ENCODE measurements at places on chromosomes 3 and 15.
A peak's percentile ranks its signal among the peaks of the same experiment; 100 is the strongest.

GRCh38 chr3:172077197-172077757 is 37.9 kb downstream of the FNDC3B start:
- no peak for DNase-seq

DNA sequence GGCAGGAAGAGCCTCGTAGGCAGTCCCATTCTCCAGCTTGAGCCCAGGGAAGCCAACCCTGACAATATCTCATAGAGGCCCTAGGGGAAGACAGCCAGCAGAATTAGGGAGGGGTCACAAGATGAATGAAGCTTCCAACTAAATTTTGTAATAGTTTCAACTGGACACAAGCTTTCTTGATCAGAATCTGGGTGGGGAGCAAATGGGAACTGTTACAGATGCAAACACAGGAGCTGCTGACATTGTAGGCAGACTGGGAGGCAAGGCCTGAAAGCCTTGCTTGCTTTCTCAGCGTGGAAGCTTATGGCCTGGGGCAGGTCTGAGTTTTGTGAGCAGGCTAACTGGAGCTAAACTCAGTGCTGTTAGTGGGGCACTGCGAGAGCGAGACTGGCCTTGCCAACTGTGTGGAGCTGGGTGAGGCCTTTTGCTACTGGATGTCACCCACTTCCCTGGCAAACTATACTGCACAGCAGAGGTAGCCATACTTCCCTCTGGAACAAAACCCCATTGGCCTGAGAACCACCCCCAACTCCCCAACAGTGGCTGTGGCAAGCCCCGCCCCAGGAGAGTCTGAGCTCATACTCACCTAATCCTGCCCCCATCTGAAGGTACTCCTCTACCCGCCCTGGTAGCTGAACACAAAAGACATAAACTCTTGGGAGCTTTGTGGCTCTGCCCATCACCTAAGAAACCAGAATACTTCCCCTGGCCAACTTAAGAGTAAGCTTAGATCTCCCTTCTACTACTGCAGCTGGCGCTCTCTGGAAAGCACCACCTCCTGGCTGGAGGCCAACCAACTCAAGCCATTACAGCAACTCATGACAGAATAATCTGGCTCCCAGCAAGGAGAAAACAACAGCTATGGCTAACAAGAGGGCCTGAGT is 42.9 kb downstream of the CFAP20DC start:
- no peak for DNase-seq

- DNase-seq = no peak
These were observed 36.3 kb upstream of the PPM1L start for GRCh38 chr3:160719710-160720109.

DNA sequence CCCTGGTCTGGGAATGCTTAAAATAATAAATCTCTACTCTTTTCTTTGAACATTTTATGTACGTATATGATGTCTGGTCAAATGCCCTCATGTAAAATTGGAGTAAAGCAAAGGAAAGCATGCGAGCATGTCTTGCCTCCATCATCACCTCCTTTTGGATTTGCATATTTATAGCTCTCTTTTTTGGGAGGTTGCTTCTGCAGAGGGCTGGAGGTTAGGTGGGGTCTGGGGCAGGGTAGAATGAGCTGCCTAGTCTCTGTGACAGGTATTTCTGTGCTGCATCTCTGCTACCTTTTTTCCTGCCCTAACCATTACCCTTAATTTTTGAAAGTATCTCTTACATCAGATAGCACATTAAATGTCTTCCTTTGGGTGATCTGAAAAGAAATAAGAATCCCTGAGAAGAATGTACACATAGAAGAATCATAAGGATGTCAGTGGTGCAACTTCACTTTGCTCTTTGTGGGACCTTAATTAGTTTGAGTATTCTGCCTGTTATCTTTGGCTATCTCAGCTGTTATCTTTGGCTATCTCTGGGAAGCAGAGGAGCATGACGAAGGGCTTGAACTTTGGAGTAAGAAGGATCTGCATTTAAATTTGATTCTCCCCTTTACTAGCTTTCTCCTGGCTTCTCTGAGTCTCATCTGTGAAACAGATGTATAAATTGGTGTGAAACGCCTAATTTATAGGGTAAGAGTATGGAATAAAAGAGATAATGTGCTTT is 40.2 kb downstream of the PPM1L start:
- DNase-seq = no peak

DNA sequence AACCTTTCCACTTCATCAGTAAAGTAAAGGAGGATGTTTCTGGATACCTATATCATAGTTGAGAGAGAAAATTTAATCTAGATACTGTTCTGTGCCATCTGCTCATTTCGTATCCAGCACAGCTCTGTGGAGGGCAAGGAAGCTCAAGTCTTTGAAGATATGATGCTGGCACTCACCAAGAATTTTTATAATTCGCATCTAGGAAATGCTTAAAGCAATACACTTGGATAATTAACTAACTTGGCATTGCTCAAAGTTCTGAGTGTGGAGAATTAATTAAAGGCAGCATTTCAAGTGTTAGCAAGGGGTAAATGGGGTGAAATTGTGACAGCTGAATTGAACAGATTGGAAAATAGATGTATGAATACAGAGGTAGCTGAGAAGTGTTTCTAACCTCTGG is 213.2 kb downstream of the KCNMB2 start:
- DNase-seq = no peak

DNA sequence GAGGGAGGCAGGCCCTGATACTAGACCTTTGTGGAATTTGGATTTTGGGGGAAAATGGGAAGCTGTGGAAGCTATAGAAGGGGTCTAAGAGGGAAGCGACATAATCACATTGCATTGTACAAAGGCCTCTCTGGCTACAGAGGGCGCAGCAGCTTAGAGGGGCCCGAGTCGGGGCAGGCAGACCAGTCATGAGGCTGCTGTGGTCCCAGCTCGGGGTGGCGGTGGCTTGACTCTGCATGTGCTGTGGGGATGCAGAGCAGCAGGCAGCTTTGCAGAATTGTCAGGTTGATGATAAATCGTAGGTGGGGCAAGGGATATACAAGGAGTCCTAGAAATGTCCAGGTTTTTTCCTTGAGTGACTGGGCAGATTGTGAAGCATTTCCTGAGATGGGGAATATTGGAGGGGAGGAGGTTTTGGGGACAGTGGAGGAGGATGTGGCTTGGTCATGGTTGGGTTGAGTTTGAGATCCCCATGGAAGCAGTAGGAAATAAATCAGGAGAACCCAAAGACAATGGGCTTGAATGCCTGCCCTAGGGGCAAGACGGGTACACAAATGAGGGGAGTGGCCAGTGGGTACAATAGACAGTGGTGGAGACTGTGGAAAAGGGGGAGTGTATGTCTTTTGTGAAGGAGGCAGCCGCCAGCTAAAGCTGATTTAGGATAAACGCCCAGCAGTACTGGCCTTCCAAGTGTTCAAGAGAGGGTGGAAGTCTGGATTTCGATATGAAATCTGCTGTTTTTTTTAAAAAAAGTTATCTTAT is 94.1 kb downstream of the HMG20A start:
- DNase-seq = no peak

DNA sequence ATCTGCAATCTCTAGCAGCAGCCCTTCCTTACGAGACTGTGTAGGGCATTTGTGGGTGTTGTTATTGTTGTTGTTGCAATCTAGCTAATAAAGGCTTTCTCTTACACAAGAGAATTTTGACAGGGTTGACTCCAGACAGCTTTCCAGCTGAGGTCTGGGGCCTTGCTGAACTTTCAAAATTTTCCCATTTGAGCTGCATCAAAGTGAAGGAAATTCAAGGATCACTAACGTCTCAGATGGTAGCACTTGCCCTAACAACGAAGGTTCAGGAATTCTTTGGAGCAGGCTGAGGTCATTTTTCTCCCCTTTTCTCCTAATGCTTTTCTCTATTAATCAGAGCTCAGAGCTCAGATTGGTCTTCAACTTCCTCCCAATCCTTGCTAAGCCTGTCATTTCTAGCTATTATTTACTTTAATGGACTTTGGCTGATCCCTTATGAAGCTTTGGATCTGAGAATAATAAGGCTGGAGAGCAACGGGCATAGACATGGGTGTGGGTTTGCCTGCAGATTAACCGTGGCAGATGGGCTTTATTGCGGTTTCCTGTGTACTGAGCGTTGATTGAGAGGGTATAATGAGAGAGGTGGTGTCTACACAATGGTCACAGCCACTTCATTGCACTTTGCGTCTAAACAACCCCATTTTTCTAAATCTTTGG is 614.0 kb upstream of the AGTR1 start:
- no peak for DNase-seq

GRCh38 chr15:77024273-77025082 is 29.6 kb downstream of the PSTPIP1 start:
- peak; percentile 57 for DNase-seq

GRCh38 chr3:17753632-17753992 is 11.2 kb upstream of the TBC1D5 start:
- DNase-seq = no peak

GRCh38 chr3:129128357-129129155 is 7.0 kb upstream of the RAB43 start:
- DNase-seq = no peak

DNA sequence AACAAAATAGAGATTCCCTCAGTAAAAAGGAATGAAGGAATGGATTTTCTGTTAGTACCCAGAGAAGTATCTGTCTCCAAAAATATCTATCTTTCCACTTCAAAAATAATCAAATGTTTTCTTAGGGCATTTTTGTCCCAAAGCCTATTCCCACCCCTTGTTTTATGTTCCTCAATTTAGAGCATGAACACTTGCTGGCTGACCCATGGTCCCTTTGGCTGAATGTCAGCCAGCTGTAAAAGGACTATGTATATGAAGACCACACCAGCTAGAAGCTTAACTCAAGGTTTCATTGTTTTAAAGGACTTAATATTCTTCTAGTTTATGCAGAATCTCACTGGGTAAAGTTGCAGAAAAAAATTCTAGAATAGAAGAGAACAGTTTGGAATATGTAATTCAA is 931.2 kb downstream of the MCTP2 start:
- no peak for DNase-seq

DNA sequence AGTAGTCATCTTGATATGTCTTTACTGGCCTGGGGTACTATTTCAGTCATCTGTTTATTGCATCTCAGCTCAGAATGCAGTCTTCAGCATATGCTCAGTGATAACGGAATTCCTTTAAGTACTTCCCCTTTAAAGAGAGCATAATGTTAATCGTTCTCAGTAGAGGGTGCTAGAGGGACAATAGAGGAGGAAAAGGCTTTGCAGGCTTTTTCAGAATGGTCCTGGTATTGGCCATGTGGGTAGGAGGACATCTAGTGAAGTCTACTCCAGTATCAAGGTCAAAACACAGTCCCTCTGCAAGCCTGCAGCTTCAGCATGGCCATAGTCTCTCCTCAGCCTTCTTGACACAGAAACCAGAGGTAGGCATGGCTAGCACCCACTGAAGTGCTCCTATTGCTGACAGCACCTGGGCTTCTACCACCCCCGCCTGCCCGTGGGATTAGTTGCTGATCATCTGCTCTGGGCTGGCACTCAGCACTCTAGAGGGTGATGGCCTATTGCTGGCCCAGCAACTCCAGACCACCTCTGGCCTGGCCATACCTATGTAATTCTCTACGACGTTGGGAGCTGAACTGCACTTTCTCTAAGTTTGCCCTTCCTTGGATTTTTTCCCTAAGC is 65.4 kb downstream of the KCNH8 start:
- no peak for DNase-seq

- no peak for DNase-seq
These were observed 337.3 kb upstream of the ARHGEF26 start for GRCh38 chr3:153783741-153784480.

- DNase-seq = no peak
These were observed 45.0 kb downstream of the BLM start for GRCh38 chr15:90762109-90762508.

- DNase-seq = no peak
These were observed 27.6 kb downstream of the MAPKAPK3 start for GRCh38 chr3:50644561-50644960.

DNA sequence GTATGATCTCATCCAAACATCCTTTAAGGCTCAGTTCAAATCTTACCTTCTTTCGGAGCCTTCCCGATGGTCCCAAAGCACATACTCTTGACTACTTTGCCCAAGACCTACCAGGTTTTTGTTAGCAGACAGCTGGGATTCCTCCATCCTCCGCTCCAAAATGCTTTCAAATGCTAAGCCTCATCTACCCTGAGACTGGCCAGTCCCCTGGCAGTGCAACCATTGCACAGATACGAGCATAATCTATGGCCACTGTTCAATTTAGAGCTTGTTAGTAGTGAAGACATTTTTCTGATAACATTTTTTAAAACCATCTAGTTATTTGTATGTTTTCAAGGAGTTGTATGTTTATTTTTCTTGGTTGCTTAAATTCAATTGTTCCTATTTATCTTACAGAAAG is 264.4 kb upstream of the NR2F2 start:
- no peak for DNase-seq

DNA sequence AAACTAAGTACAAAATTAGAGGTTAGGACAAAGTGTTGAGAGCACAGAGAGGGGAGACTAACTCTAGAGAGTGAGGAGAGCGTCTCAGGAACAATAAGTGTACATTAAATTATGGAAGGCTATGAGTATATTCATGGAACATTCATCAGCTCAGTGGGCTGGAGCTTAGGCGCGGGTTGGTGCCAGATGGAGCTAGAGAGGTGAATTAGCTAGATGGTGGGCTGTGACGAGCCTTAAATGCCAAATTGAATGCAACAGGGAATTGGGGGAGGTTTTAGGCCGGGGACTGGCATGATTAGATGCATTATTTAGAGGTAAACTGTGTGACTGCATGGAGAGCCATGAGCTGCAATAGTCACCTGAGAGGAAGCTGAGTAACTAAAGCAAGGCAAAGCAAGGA is 97.1 kb downstream of the TMEM108 start:
- DNase-seq = no peak

GRCh38 chr3:52555056-52555455 is 18.7 kb downstream of the UQCC5 start:
- DNase-seq = no peak

- no peak for DNase-seq
These were observed 214.8 kb downstream of the LSAMP start for GRCh38 chr3:116230431-116231020.

DNA sequence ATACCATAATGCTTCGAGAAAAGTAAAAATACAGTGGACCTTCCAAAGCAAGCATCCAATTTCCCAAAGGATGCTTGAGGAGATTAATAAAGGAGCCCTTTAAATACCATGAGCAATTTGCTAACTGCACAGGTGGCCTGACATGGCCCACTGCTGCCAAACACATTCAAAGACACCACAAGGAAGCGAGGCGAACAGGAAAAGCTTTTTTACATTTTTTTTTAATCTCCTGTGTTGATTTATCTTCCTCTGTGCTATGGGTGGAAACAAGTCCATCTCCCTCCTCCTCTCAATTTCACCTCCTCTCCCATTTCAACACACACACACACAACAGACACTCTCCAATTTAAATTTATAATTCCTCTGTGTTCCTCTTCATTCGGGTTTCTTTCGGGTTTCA is 243.4 kb downstream of the IGSF11 start:
- no peak for DNase-seq

- no peak for DNase-seq
These were observed 44.8 kb downstream of the FOXL2 start for GRCh38 chr3:138902171-138902570.

DNA sequence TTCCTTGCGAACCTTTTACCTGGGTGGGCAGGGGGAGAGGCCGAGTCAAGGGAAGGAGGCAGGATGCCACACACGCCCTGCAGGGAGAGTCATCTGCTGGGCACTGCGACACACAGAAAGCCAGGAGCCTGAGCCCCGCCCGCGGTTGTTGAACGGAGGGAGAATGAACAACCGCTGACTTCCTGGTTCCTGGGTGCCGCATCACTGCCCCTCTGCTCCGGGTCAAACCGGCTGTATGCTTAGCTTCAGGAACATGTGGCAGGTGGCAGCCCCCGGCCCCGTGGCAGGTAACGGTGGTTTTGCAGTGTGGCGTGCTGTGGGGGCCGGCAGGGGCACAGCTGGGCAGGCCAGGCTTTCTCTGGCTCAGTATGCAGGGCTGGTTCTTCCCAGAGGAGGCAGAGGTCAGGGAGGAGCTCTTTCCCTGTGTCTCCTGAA is 33.4 kb downstream of the APBA2 start:
- peak; percentile 18 for DNase-seq

Measured in stimulated activated CD4-positive, alpha-beta T cell treated with anti-CD3 and anti-CD28 coated beads, Interleukin-1b, Interleukin-23, amount 100 ng/mL, for 24 hours (primary cell).